ENCODE measurements at places on chromosomes 7 and 10.

- no peaks in the 10 kb centered on the region for H3K27me3 ChIP-seq
- peak overlapping the region; percentile 56 for H3K27ac ChIP-seq
- H3K4me3 ChIP-seq, result peak overlapping the region; percentile 7
- no peak for DNase-seq
- H3K4me1 ChIP-seq, result peaks cover 10% of the 10 kb centered on the region
- no peaks in the 10 kb centered on the region for H3K36me3 ChIP-seq
These were observed 217.6 kb upstream of the TCF7L2 start for GRCh38 chr10:112732277-112732921.

DNA sequence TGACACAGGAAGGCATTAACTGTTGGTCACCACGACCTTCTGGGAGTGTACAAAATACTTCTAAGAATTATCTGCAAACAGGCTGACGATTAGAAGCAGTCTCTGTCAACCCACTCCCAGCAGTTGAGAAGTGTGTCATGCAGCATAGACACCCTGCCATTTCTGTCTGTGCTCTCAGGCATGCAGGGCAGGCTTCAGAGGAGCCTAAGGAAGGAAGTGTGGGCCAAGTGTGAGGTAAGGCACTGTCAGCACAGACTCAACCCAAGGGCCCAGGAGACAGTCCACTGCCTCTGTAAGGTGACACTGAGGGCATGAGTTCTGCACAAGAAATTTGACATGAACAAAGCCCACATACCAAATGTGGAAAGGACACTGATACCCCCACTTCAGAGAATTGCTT is 109.0 kb upstream of the VIPR2 start:
- no peak overlapping the region for H3K27ac ChIP-seq
- H3K27me3 ChIP-seq, result no peaks in the 10 kb centered on the region
- H3K36me3 ChIP-seq, result no peaks in the 10 kb centered on the region
- H3K4me1 ChIP-seq, result no peaks in the 10 kb centered on the region
- DNase-seq, result no peak

DNA sequence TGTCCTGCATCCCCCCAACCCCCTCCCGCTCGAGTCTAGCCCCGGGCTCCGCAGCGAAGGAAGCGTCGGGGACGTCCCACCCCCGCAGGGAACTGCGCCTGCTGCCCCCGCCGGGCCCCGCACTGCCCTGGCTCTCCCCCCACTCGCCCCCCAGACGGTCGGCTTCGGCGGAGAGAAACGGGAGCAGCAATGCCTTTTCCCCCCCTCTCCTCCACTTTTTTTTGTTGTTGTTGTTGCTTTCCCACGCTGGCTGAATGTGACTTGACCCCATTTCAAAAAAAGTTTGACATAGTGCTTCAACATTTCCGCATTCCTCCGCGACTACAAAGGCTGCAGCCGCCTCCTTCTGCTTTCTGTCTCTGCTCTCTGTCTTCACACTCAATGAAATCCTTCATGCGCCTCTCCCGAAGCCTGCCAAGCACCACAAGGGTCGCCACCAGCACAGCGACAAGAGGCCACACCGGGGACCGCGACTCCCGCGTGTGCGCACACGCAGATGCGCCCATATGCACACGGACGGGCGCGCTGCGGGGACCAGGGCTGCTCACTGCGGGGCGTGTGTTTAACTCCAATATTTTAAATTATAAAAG is 1.0 kb downstream of the CDK6 start:
- H3K4me1 ChIP-seq, result peaks cover 2% of the 10 kb centered on the region
- DNase-seq, result no peak
- H3K36me3 ChIP-seq, result no peaks in the 10 kb centered on the region
- peaks cover 12% of the 10 kb centered on the region for H3K27me3 ChIP-seq

DNA sequence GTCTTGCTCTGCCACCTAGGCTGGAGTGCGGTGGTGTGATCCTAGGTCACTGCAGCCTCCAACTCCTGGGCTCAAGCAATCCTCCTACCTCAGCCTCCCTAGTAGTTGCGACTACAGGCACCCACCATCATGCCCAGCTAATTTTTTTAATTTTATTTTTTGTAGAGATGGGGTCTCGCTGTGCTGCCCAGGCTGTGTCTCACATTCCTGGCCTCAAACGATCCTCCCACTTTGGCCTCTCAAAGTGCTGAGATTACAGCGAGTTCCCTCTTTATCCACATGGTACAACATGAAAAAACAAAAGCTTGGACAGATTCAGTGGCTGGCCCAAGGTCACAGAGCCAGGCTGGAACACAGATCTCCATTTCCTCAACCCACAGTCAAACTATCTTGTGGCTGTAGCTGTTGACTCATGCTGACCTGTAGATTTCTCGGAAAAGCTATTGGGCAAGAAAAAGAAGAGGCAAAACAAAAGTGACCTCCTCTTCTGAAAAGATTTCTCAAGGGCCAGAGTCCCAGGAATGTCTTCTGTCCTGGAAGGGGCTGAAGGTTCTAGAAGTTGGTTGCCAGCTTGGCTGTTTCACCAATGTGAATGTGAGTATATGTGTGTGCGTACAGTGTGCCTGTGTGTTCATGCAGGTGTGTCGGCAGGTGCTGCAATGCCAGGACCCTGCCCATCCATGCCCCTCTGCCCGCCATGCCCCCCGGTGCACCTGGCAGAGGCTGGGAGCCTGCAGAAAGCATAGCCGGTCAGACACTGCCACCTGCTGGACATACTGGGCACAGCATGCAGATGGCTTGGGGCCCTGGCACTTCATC is 28.4 kb downstream of the TMEM130 start:
- H3K27me3 ChIP-seq, result no peaks in the 10 kb centered on the region
- no peaks in the 10 kb centered on the region for H3K36me3 ChIP-seq
- H3K4me3 ChIP-seq, result no peak overlapping the region
- DNase-seq, result no peak
- no peaks in the 10 kb centered on the region for H3K4me1 ChIP-seq

GRCh38 chr10:14553448-14553847 is 221.2 kb downstream of the FAM107B start:
- no peak overlapping the region for H3K4me3 ChIP-seq
- peaks cover 9% of the 10 kb centered on the region for H3K4me1 ChIP-seq
- H3K36me3 ChIP-seq, result no peaks in the 10 kb centered on the region
- no peak for DNase-seq

DNA sequence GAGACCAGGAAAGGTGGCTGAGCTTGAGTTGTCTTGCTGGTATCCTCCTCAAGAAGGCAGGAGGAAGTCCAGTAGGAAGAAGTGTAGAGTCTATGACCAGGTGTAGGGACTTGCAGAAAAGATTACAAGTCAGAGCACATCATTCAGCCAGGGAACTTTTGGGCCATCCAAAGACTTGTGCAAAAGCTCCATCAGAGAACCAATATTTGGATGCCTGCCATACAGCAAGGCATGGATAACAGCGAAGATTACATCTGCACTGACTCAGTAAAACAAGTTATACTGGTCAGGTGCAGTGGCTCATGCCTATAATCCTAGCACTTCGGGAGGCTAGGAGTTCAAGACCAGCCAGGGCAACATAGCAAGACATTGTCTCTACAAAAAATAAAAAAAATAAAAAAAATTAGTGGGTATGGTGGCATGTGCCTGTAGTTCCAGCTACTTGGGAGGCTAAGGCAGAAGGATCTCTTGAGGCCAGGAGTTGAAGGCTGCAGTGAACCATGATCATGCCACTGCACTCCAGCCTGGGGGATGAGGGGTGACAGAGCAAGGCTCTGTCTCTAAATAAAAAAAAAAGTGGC is 13.2 kb upstream of the NMT2 start:
- no peaks in the 10 kb centered on the region for H3K4me1 ChIP-seq
- H3K36me3 ChIP-seq, result no peaks in the 10 kb centered on the region
- H3K27me3 ChIP-seq, result no peaks in the 10 kb centered on the region
- no peak for DNase-seq
- H3K27ac ChIP-seq, result no peak overlapping the region
- no peak overlapping the region for H3K4me3 ChIP-seq

DNA sequence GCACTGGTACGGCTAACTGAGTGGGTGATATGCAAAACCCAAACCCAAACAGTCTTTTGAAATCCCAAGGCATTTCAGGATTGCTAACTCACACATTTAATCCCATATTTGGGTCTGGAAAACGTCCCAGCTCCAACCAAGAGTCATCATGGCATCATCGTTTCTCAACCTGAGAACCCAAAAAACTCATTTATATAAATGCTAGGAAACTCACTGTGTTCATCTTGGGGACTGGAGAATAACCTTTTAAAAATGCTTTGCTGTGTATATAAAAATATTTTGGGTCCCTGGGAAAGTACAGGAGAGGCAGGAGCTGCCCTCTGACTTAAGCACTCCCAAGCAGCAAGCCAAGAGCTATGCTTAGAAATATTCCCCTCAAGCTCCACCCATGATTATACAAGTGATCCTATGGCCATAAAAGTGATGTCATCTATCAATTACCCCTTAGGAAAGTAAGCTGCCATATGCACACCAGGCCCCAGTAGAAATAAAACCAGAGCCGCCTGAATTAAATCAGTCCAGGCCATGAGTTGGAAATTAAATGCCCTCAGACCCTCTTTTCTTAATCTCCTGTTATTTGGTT is 352.1 kb downstream of the FRMD4A start:
- no peaks in the 10 kb centered on the region for H3K27me3 ChIP-seq
- H3K36me3 ChIP-seq, result no peaks in the 10 kb centered on the region
- H3K4me1 ChIP-seq, result peaks cover 3% of the 10 kb centered on the region
- H3K27ac ChIP-seq, result no peak overlapping the region
- H3K4me3 ChIP-seq, result no peak overlapping the region
- DNase-seq, result no peak
